ENCODE measurements at places on chromosomes 1 and 21.
A peak's percentile ranks its signal among the peaks of the same experiment; 100 is the strongest.

- peak; percentile 1 for DNase-seq
Measured at GRCh38 chr1:170619241-170620028, 44.5 kb upstream of the PRRX1 start.

DNA sequence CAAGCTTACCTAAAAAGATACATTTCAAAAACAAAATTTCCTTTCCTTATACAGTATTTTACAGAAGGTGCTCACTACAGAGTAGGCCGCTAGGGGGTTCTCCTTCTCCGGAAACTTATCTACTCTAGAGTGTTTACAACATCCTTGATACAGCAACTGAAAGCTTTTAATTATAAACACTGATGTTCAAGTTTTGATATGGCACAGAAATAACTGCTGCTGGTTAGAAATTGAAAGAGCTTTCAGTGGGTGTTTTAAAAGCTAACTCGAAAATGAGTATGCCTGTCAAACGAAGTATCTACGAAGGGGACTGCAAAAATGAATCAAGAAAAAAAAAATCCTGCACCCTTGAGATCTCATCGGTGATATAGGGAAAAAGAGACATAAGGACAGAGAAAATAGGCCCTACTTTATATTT, 1.0 kb downstream of the YOD1 start:
- no peak for DNase-seq

GRCh38 chr1:183318433-183318832, 99.7 kb downstream of the NMNAT2 start:
- DNase-seq: no peak

- no peak for DNase-seq
Measured at GRCh38 chr1:222232842-222233241, 315.1 kb downstream of the HHIPL2 start.

- no peak for DNase-seq
Measured at GRCh38 chr1:109814223-109814622, 50.5 kb upstream of the EPS8L3 start.

DNA sequence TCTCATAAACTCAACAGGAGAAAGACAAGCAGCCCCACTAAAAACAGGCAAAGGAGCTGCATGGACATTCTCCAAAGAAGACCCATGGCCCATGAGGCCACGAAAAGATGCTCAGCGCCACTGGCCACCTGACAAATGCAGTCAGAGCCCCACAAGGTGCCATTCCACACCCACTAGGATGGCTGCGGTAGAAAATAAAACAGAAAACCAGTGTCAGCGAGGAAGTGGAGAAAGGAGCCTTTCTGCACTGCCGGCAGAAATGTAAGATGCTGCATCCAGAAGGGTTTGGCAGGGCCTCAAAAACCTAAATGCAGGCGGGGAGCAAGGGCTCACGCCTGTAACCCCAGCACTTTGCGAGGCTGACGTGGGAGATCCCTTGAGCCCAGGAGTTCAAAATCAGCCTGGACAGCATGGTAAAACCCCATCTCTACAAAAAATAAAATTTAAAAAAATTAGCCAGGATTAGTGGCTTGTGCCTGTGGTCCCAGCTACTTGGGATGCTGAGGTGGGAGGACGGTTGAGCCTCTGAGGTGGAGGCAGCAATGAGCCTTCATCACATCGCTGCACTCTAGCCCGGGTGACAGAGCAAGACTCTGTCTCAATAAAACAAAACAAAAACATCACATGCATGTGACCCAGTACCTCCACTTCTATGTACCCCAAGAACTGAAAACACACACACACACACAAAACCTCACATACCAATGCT, 4.2 kb downstream of the WNT9A start:
- DNase-seq: no peak

DNA sequence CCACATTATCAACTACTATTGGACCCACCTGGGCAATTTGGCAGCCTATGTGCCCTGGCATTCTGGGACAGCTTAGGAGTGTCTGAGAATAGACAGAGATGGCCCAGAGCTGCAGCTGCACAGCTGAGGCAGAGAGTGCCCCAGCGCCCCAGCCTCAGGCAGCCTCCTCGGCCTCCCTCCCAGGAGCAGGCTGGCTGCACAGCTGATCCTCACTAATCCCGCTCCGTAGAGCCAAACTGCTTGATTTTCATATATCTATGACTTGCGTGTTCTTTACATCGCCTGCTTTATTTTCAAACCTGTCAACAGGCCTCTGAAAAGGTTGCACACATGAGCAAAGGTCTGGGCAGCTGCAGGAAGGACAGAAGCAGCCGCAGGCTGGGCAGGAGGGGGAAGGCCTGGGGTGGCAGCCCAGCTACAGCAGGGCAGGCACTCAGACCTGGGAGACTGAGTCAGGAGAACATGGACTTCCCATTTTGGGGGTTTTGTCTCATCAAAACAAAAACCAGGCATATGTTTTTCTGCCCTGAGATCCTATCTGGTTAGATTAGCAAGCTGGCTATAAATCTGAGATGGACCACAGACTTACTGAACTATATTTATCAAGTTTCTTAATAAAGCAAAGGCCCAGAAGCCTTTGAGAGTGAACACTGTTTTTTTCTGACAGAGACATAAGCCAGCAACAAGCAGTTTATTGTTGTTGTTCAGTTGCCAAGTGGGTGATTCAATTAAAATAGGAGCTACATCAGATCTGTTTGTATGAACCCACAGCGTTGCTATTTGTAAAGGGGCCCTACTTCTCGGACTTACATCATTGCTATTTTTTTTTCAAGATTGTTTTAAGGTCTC, 301.8 kb upstream of the DUSP10 start:
- no peak for DNase-seq

GRCh38 chr1:200411406-200412257, 1.8 kb upstream of the ZNF281 start:
- DNase-seq: no peak

GRCh38 chr1:63326106-63326472, 3.7 kb downstream of the FOXD3 start:
- no peak for DNase-seq

DNA sequence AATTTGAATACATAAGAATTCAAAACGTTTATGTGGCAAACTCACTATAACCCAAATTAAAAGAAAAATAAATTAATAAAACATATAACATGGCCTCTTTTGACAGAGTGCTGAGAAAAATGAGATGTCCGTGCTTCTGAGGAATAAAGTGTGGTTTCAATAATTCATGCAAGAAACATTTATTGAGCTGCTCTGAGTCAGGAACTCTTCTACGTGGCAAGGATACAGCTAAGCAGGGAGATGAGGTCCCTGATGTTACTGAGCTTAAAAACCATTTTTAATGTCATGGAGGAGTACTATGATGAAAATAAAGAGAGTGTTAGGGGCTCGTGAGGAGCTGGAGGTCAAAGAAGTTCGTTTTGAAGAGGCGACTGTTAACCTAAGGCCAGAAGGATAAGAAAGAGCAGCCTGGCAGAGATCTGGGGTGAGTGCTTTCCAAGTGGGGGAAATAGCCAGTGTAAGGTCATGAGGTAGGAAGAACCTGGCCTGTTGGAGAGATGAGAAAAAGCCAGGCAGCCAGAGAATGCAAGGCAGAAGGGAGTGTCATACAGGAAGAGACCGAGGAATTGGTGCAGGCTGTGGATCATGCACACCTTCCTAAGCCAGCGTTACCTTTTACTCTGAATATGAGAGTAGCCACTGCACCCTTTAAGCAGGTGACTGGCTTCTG, 182.2 kb upstream of the DUSP10 start:
- no peak for DNase-seq

GRCh38 chr1:211680752-211681327, 5.4 kb upstream of the NEK2 start:
- DNase-seq: peak; percentile 4

DNA sequence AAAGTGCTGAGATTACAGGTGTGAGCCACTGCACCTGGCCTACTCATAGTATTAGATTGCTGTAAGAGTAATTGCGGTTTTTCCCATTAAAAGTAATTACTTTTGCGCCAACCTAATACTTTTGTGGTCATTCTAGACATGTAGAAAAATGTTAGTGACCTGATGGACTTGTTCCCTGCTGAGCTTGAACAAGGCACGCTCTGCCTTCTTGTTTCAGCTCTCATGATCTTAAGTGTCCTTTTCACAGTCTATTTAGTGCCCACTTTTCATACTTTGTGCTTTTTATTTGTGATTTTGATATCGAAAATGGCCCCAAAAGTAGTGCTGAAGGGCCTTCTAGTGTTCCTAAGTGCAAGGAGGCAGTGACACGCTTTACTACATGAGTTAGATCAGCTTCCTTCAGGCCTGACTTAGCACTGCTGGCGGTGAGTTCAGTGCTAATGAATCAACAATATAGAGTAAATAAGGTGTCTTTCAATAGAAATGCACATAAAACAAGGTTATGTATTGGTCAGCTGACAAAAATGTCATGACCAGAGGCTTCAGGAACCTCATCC, 5.6 kb upstream of the RD3 start:
- no peak for DNase-seq

DNA sequence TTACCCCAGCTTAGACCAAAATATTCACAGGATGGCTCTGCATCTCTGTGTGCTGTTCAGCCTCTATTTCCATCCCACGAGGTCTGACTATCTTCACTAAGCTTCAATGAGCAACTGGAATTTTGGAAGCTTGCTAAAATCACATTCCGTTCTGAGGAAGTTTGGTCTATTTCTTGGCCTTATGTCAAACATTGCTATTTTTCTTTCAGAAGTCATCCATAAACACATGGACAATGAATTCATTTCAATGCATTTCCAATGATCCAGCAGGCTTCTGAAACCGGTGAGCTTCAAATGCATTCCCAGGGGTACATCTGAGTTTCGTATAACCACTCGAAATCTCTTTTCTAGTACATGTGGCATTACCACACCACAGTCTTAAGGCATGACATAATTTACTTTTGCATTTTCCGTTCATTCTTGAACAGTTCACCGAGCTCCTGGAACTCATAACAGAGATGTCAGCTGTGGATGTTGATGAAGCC, 294.1 kb upstream of the KAZN start:
- DNase-seq: no peak

DNA sequence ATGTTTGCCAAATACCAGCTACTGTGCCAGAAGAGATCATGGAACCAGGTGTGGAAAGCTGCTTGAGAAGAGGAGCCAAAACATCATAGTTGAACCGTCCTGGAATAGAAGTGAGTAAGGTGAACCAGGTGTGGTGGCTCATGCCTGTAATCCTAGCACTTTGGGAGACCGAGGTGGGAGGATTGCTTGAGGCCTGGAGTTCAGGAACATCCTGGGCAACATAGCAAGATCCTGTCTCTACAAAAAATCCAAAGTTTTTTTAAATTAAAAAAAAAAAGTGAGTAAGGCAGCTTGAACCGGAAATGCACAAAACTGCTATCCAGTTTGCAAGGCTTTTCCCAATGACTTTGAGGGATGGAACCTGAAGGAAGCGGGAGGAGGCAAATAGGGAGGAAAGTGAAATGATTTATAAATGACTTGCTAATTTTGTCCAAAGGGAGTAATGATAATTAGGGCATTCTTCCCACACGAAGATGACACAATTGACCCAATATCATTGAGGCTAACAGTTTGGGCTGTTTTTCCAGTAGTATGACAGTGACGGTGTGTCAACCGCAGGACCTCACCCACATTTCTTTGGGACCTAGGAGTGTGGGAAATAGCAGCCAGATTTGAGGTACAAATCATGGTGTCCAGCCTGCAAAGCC, 1.5 kb upstream of the CNN3 start:
- no peak for DNase-seq

DNA sequence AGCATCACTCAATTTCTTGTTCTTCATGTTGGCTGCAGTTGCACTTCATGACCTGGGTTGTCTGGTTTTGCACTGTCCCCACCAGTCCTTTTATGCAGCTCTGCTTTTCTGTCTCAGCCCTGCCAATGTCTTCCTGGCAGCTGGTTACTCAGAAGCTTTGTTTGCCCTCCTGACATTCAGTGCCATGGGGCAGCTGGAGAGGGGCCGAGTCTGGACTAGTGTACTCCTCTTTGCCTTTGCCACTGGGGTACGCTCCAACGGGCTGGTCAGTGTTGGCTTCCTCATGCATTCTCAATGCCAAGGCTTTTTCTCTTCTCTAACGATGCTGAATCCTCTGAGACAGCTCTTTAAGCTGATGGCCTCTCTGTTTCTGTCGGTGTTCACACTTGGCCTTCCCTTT, 6.6 kb downstream of the PIGV start:
- no peak for DNase-seq

- DNase-seq: no peak
Measured at GRCh38 chr1:104795931-104796330, 1046.2 kb downstream of the AMY1C start.

GRCh38 chr1:110476028-110476765, 25.2 kb downstream of the PROK1 start:
- DNase-seq: no peak

GRCh38 chr1:53500204-53501064, 41.2 kb downstream of the DMRTB1 start:
- DNase-seq: no peak

DNA sequence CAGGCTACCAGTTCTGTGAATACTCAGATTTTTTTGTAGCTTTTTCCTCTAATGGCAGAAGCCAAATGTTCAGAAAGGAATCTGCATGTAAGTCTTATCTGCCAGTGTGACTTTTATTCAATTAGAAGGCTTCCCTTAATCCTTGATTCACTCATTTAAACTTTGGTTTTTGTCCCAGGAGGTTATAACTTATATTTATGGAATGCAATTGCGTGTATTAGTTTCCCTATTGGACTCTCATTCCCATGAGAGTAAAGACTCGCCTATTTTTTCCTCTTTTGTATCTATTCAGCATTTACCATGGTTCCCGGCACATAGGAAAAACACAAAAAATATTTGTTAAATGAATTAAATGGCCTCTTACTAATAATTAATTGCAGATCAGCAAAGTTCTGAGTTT, 3.5 kb downstream of the NTMT2 start:
- no peak for DNase-seq

GRCh38 chr1:67061266-67061665, 7.3 kb upstream of the SLC35D1 start:
- no peak for DNase-seq

DNA sequence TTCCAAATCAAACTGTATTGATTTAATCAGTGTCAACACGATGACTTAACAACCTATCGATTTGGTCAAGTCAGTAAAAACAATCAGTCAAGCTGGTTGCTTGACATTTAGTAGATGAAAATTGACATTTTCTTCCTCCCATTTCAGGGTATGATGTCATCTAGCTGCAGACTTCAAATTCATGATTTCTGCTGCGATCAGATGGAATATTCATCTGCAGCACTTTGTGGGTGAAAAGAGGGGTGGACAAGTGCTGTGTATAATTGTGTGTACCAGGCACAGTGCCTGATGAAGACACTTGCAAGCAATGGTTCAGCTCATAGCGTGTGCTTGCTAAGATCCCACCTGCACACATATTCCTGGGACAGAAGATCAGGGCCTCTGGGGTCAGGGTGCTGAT, 479.8 kb downstream of the DISC1 start:
- no peak for DNase-seq

GRCh38 chr1:88891951-88892340, 579 bp upstream of the GTF2B start:
- peak; percentile 19 for DNase-seq

All from SW 1271 (cell line).